ENCODE measurements at places on chromosomes 16 and 17. TPM values are rescaled to one million over a fixed set of nuclear protein-coding genes. Genes with fewer than 3 reads are reported as not detected.

The KRT24 gene
- not detected for total RNA-seq

The XYLT1 gene
- total RNA-seq, result 15.2 TPM

The PRKCA gene
- 27.4 TPM for total RNA-seq

The TBC1D3E gene
- total RNA-seq, result not detected

The HSD11B2 gene
- total RNA-seq, result 0.93 TPM

The CCDC78 gene
- 1.3 TPM for total RNA-seq

The MILR1 gene
- total RNA-seq, result 21.8 TPM

The BCO1 gene
- total RNA-seq, result not detected

The MAP2K6 gene
- 3.9 TPM for total RNA-seq

The NLRC3 gene
- total RNA-seq, result 0.19 TPM

The CBX2 gene
- 0.39 TPM for total RNA-seq

The DHX40 gene
- total RNA-seq, result 45.7 TPM

All from cardiac ventricle fibroblast (primary cell).